ENCODE measurements at places on chromosomes 1 and 21.

- peak; percentile 75 for DNase-seq
Observed at GRCh38 chr1:151989211-151989862, 4.3 kb downstream of the S100A10 start.

DNA sequence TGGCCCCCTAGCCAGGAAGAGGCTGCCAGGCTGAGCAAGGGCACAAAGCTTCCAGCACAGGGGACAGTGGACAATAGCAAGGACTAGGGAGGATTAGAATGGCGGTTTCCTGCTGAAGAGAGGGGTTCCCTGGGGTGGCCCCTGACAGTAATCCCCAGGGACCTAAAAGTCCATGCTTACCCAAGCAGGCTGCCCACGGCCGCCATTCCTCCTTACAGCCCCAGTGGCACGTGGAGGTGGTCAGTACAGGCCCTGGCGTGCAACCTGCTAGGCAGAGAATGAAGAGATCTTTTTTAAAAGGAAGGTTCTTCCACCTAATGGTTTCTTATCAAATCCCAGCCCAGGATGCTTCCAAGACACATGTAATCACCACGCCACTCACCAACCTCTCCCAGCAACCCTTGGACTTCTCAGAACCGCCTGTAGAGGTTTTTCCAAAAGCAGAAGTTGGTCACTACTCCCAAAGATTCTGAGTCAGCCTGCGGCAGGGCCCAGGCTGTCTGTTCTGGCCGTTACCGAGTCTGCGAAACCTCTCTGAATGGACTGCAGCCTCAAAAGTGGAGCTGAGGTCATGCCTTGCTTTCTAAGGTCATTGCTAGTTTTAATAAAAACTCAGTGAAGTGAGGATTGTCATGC, 926 bp downstream of the MRPL55 start:
- DNase-seq: no peak

- peak; percentile 74 for DNase-seq
Observed at GRCh38 chr1:174982971-174983689, 16.6 kb upstream of the CACYBP start.

DNA sequence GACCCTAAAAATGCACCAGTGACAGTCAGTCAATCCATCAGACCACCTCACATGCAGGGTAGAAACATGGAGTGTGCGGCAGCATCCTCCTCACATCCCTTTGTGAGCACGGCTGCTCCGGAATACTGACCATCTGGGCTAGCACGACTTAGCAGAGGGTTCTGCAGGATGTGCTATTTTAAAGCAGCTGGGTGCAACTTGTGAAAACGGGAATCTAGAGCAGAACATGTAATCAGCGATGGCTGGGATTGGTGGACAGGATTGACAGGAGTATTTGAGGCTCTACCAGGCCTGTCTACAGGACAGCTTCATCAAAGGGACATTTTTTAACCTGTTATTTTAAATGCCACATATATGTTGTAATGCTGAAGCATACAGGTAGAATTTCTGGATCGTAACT, 16.8 kb upstream of the PLEKHM2 start:
- DNase-seq: no peak

DNA sequence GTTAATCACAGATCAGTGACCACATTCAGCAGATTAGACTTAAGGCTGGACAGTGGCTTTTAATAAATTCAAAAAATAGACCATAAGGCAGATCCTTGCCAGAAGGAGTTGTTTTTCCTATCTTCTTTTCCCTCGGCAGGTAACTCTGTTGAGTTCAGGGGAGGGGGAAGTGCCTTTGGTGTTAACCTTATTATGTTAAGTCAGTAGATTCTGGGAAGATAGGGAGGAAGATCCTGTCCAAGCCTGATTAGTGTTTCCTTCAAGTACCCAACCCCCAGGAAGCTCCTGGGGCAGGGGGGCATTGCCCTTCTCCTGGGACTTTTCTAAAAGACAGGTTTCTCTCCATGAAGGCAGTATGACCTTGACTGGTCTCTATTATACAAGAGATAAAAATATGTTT, 87.4 kb downstream of the ELAVL4 start:
- DNase-seq: no peak

- no peak for DNase-seq
Observed at GRCh38 chr1:230822092-230822581, 46.2 kb downstream of the C1orf198 start.

DNA sequence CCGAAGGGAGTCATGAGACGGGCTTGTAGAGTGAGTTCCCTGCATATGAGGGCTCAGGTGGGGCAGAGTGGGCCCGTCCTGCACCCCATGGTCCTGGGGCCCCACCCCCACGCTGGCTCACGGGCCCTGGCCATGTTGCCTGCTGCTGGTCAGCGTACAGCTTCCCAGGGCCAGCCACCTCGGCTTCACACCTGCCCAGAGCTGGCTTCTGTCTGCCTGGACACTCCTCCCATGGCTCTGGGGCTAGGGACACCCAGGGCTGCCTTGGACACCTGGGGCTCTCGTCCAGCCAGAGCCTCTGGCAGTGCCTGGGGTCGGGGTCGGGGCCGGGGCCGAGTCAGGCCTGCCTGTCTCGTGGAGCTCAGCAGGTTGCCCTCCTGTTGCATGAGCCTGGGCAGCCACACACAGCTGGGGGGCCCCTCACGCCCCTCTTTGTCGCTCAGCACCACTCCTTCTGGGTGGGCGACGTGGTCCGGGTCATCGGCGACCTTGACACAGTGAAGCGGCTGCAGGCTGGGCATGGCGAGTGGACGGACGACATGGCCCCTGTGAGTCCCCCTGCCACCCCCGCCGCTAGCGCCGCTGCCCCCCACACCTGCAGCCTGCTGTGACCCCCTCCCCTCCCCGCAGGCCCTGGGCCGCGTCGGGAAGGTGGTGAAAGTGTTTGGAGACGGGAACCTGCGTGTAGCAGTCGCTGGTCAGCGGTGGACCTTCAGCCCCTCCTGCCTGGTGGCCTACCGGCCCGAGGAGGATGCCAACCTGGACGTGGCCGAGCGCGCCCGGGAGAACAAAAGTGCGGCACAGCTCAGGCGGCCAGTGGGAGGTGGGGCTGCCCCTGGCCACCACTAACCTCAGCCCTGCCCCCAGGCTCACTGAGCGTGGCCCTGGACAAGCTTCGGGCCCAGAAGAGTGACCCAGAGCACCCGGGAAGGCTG, 5.5 kb upstream of the MMP23B start:
- no peak for DNase-seq

- DNase-seq: no peak
Observed at GRCh38 chr21:44525391-44526095, 14.5 kb downstream of the KRTAP10-1 start.

- peak; percentile 27 for DNase-seq
Observed at GRCh38 chr1:224433041-224433691, 1.4 kb downstream of the WDR26 start.

- peak; percentile 43 for DNase-seq
Observed at GRCh38 chr1:110686188-110686587, 11.4 kb upstream of the KCNA3 start.

GRCh38 chr1:145887631-145888030, 2.0 kb upstream of the ANKRD35 start:
- no peak for DNase-seq

DNA sequence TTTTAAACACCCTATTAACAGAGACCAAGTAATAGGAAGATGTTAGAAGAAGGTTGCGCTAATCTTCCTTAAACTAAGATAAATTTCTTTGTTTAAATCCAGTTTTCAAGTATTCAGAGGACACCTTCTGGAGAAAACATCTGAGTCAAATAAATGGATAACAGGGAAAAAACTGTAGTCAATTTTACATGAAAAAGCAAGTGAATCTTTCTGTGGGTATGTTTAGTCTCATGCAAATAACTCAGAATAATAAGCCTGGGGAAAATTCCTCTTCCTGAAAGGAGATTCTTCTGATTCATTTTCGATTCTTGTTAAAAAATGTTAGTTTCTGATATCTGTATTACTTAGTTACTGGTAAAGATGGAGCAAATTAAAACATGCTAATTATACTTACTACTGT, 145.5 kb downstream of the CTH start:
- DNase-seq: no peak

GRCh38 chr1:41368801-41369200, 7.6 kb downstream of the FOXO6 start:
- DNase-seq: no peak

DNA sequence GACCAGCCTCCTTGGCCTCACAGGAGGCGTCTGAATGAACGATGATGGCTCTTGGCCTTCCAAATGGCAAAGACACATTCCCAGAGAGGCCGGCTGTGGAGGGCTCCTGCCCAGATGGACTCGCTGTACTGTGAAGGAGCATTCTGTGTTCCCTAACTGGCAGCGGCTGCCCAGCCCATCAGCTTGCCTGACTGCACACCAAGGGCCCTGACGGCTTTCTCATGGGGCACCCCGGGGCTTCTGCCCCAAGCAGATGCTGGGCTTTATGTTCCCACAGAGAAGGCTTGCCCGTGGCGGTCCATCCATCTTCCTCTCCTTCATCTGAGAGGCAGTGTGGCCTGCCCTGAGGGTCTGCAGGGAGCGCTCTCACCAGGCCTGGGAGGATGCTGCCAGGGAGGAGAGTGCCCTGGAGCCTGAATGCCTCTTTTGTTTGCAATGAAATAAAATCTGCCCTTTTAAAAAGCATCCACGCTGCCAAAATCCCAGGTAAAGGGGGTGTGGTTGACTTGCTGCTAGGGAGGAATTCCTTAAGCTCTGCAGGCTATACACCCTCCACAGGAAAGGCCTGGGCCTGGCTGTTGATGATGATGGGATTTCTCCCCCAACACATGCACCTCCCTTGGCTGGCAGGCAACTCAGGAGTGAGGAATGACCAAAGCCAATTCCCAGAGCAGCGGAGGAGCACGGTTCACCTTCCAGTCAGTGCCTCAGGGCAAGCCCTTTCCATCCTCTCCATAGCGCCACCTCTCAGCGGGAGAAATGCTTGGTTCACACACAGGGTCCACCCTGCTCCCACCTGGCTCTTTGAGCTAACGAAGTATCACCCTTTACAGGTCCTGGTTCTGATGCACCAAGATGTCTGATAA, 84.6 kb upstream of the SSX2IP start:
- DNase-seq: no peak

DNA sequence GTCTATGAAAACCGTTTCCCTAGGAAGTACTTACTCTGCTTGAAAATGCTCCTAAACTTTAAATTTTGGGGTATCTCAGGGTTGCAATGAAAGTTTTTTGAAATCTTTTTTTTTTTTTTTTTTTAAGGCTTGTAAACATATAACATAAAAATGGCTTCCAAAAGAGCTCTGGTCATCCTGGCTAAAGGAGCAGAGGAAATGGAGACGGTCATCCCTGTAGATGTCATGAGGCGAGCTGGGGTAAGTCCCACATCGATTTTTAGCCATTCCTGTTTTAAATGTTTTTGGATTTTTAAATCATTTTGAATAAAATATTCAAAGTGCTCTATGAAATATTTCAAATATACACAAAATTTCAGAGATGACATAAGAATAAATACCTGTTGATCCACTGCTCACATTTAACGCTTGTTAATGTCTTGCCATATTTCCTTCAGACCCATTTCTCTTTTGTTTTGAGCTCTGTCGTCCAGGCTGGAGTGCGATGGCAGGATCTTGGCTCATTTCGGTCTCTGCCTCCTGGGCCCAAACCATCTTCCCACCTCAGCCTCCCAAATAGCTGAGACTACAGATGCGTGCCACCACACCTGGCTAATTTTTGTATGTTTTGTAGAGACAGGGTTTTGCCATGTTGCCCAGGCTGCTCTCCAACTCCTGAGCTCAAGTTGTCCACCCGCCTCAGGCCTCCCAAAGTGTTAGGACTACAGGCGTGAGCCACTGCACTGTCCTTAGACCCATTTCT, 1.3 kb downstream of the PARK7 start:
- no peak for DNase-seq

All from CD4-positive, alpha-beta T cell treated with Interleukin-2 at 100 ng/mL for 4 hours (primary cell).